Muscle of leg (tissue), 16 donors: ENCODE measurements at places on chromosomes 1 and 21. TPM values are rescaled to one million over a fixed set of nuclear protein-coding genes. Genes with fewer than 3 reads are reported as not detected.

The TEDDM1 gene
- total RNA-seq: not detected

The NIBAN1 gene
- total RNA-seq: 50.5 TPM

The FMO1 gene
- total RNA-seq: 8.3 TPM

The AADACL4 gene
- 0.04 TPM for total RNA-seq

The C1orf116 gene
- under 0.01 TPM for total RNA-seq

The GUK1 gene
- total RNA-seq: 170 TPM

The MSH4 gene
- total RNA-seq: 0.44 TPM

The S100A7A gene
- not detected for total RNA-seq

The KIF14 gene
- 3.1 TPM for total RNA-seq

The ASTN1 gene
- 7.8 TPM for total RNA-seq

The HTR6 gene
- total RNA-seq: not detected

The FCGR1A gene
- total RNA-seq: 1.4 TPM

The PRKAA2 gene
- 27.5 TPM for total RNA-seq

The SPOCD1 gene
- total RNA-seq: 0.13 TPM
